Testis (tissue), 5 donors: ENCODE measurements at places on chromosomes 3 and 15. TPM values are rescaled to one million over a fixed set of nuclear protein-coding genes. Genes with fewer than 3 reads are reported as not detected.

DNA sequence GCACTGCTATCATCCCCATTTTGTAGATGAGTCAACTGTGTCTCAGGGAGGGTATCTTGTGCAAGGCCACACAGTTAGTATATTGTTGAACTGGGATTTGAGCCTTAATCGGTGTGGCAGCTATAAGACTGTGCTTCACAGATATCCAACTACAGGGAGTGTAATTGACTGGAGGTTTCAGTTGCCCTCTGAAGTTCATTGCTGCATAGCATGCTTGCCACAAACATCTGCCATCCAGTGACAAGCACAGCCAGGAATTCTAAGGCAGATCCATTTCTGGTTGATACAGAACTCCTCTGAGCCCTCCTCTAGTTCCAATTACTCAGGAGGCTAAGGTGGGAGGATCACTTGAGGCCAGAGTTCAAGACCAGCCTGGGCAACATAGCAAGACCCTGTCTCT, 16.4 kb downstream of the FSD2 start:
- no peak for DNase-seq

Gene NKIRAS1
- total RNA-seq = 41.1 TPM

DNA sequence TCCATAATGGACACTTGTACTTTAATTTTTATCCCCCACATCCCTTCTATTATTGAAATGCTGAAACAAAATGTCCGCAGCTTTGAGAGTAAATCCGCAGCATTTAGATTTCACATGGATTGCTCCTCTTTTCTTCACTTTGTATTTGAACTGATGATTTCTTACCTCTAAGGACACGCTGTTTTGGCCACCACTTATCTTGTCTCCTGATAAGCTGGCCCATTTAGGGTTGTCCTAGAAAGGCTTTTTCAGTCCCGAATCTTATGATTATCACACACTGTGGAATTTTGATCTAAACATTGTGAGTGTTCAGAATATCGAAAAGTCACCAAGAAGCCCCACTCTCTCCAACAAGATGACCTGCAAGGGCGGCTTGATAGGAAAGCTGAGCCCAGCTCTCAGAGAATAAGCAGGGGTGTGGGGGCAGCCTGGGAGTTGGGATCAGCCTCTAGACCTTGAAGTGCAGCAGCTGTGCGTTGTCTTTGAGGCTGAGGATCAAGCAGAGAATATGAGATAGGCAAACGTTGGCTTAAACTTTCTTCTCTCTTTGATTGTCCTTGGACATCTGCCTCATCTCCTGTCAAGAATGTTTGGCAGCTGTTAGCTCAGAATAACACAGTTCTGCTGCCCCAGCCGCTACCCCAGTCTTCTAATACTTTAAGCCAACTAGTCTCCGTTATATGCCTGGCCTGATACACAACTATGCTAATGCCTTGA, 399.7 kb upstream of the NR2F2 start:
- peak; percentile 22 for DNase-seq

Gene TATDN2
- total RNA-seq = 19.8 TPM

DNA sequence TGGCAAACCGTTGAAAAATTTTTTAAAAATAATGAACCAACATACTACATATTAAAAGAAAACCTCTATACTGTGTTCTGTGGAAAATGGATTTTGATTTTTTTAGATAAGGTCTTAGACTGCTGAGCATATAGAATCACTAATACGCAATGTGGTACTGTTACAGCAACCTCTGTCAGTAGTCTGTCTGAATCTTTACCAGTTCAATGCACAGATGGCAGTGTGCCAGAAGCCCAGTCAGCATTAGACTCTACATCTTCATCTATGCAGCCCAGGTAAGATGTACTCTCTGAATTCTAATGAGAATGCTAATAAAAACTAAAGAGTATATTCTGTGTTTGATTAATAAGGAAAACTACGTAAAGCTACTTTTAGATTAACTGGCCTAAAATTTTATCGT, 31.3 kb upstream of the FAH start:
- no peak for DNase-seq

- DNase-seq = no peak
Measured at GRCh38 chr15:88627463-88627862, 6.3 kb downstream of the AEN start.

- DNase-seq = no peak
Measured at GRCh38 chr15:82064824-82065223, 19.0 kb upstream of the MEX3B start.

GRCh38 chr3:116749388-116749787, 39.8 kb downstream of the TUSC7 start:
- DNase-seq = no peak

Gene RETNLB
- total RNA-seq = not detected

Gene LRRIQ4
- 1.3 TPM for total RNA-seq

DNA sequence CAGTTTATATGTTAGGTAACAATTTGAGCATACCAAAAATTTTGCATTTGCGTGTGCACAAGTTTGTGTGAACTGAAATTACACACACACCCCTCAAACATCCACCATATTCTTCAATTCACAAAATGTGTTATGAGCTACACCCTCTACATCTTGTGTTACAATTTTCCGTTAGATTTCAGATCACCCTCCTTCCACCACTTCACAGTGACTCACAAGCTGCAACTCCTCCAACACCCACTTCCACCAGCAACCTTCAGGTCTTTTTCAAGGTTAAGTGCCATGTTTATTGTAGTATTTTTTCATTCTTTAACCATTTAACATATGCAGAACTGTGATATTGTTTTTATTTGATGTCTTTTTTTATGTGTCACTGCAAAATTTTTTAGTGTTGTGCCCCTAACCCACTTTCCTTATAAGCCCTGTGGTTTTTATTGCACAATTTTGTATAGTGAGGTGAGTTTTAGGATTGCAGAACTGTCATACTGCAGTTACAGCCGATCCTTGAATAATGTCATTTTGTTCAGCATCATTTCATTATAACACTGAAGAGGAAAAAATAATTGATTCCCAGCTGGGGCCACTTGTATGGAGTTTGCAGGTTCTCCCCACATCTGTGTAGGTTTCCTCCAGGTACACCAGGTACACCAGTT, 148.9 kb downstream of the PLCL2 start:
- no peak for DNase-seq

Gene CX3CR1
- 1.4 TPM for total RNA-seq

- peak; percentile 24 for DNase-seq
Measured at GRCh38 chr3:46406443-46406787, 451 bp downstream of the CCR5AS start.

- DNase-seq = no peak
Measured at GRCh38 chr3:147400111-147400510, 6.2 kb downstream of the ZIC4 start.

- DNase-seq = no peak
Measured at GRCh38 chr15:99153026-99153535, 48.2 kb downstream of the SYNM start.

DNA sequence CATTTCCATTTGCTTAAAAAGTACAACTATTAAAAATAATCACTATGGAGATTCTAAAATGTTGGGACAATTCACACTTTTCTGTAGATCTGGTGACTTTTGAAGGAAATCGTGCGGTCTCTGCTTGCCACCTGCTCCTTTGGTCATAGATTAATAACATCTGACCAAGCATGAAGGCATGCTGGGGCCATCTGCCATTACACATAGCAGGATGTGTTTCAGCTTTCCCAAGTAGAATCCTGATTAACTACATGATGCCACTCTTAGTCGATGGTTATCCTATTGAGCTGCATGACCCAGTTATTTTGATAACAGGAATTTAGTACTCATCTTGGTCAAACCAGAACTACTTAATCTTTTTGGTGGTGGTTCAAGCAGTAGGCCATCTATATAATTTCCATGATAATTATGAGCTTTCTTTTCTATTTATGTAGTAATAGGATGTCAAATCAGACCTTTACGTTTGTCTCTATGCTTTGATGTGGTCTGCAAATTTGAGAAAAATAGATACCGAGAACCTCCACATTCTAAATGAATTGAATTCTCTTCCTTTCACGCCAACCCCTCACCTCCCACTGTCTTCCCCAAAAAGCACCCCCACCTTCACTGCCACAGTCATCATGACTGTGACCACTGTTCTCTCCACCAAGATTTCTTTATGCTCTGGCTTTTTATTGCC, 158.1 kb downstream of the DIPK2A start:
- DNase-seq = no peak

Gene UBP1
- total RNA-seq = 93.2 TPM

Gene LSAMP
- total RNA-seq = 10.3 TPM

GRCh38 chr3:122727294-122727693, 46.7 kb downstream of the PARP14 start:
- DNase-seq = no peak

DNA sequence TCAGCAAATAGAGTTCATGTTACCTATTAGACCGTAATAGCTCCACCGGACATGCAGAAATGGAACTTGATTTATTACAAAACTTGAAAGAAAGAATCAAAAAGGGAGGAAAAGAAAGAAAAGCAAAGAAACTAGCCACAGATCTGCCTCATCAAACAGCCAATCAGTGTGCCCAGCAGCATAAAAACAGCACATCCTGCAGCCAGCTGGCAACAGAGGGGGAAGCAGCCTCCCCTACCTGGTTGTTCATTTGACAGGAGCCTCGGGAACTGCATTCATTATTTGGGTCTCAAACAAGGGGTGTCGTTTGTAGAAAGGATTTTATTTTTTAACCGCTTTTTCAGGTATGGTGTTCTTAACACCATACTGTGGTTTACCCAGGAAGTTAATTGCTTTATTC, 181.5 kb upstream of the TOPAZ1 start:
- DNase-seq = no peak

- no peak for DNase-seq
Measured at GRCh38 chr3:166362698-166363097, 525.5 kb upstream of the BCHE start.

DNA sequence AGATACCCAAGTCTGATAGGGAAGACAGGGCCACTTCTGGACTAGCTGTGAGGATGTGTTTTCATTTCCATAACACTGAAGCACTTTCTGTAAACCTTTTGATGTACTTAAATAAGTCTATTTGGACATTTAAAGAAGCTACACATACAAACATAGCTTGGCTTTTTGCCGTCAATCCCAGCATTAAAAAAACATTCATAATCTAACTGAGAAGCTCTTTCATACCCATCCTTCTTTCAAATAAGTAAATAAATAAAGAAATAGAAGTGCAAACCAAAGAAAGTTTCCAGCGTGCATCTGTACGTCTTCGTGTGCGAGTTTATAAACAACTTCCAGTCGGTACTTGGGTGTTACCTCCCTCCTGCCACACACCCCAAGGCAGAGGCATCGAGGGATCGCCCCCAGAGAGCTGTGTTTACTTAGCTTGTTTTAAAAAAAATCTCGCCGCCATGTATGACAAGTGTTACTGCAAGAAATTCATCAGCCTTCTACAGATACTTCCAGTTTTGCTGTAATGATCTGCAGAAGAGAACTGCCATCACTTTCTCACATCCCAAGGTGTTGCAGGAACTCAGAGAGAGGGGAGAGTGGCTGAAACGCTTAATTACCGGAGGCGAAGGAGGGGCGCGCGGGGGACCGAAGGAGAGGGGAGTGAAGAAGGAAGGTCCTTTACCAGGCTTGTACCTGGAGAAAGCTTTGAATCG, 9.0 kb upstream of the MEIS2 start:
- no peak for DNase-seq

- DNase-seq = no peak
Measured at GRCh38 chr3:195609229-195609628, 25.5 kb upstream of the APOD start.

Gene LYZL4
- total RNA-seq = 28.7 TPM

GRCh38 chr15:69976366-69976994, 121.2 kb downstream of the TLE3 start:
- DNase-seq = peak; percentile 42

GRCh38 chr3:61463191-61463590, 98.2 kb upstream of the PTPRG start:
- DNase-seq = no peak

DNA sequence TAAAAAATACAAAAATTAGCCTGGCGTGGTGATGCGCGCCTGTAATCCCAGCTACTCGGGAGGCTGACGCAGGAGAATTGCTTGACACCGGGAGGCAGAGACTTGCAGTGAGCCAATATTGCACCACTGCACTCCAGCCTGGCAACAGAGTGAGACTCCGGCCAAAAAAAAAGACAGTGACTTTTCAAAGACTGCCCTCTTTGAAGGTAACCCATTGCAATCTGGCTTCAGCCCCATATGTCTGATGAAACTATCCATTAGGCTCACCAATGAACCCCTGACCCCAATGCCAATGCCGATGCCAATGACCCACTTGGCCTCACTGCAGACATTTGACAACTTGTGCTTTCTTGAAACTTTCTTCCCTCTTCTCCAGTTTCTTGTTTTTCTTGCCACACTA, 54.3 kb downstream of the NCEH1 start:
- no peak for DNase-seq

Gene HDC
- 1.6 TPM for total RNA-seq

GRCh38 chr3:103388214-103388613, 953.4 kb downstream of the ZPLD1 start:
- DNase-seq = no peak
